ENCODE measurements at places on chromosomes 1 and 21. TPM values are rescaled to one million over a fixed set of nuclear protein-coding genes. Genes with fewer than 3 reads are reported as not detected.

- DNase-seq: no peak
Observed at GRCh38 chr21:26212220-26212619, 41.6 kb upstream of the APP start.

GRCh38 chr1:155649676-155650075 is 38.9 kb downstream of the YY1AP1 start:
- DNase-seq: no peak

DNA sequence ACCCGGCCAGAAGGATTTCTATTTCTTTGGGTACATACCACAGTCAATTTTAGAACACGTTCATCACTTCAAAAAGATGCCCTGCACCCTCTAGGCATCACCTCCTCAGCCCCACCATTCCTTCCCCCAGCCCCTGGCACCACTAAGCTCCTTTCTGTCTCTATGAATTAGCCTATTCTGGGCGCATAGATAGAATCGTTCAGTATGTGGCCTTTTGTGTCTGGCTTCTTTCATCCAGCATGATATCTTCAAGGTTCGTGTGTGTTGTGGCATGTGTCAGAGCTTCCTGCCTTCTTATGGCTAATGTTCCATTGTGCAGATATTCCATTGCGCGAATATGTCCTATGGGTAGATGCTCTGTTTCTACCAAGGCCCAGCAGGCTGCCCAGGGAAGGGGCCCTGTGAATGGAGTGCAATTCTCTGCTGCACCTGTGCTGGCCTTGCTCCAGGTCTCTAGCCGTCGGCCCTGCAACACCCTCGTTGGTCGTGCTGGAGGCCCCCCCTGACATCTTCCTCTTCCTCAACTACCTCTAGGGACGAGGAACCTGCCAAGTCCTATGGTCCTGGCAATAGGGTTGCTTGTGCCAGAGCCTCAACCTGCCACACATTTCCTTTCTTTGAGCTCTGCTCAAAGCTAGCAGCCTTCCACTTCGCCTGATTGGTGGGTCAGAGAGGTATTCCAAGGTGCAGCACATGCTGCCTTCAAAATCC is 113.5 kb downstream of the RIPK4 start:
- DNase-seq: no peak

LRRC38 gene
- total RNA-seq: not detected

- peak; percentile 87 for DNase-seq
Observed at GRCh38 chr1:26692793-26693490, 2.9 kb upstream of the ARID1A start.

DNA sequence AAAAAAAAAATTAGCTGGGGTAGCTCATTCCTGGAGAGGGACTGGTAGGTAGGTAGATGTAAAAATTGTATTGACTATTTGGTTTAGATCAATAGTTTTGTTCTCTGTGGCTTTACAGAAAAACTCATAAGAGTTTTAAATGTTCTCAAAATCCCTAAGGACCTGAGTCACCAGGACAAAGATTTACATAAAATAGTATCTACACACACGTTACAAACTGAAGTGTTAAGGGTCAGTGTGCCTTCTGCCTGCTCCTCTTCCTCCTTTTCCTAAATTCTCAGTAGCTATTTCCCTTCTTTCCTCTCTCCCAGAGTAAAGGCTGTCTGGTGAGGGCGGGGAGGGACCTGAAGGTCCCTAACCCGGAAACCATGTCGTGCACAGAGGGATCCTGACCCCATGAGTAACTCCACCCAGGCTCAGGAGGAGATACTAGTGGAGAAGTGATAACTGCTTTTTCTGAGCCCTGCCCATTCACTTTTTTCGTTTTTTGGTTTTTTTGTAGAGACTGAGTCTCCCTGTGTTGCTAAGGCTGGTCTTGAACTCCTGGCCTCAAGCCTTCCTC is 8.1 kb downstream of the PLEKHM2 start:
- DNase-seq: no peak

SCCPDH gene
- total RNA-seq: 11.3 TPM

SPRR2A gene
- total RNA-seq: not detected

CASQ2 gene
- not detected for total RNA-seq

UTP25 gene
- 15.6 TPM for total RNA-seq

- no peak for DNase-seq
Observed at GRCh38 chr1:186250529-186250928, 124.5 kb downstream of the TPR start.

DNA sequence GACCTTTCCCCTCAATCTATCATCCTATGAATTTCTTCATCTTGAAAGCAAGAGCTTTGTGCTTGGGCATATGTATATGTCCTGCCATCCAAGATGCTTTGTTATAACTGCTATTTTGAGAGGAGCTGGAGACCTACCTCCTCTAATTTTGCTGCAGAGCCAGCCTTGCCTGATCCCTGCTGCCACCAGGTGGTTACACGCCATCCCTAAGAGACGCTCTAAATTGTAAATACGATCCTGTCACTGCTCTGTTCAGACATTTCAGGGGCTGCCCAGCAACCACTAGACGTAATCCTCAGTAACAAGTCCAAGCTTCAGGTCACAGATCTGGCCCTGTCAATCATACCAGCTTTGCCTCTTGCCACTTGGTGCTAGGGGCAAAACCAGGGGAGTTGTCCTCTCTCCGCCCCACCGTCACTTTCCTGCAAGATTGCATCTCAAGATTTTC is 32.9 kb downstream of the GPA33 start:
- DNase-seq: no peak

- no peak for DNase-seq
Observed at GRCh38 chr1:27049100-27049499, 36.5 kb upstream of the TENT5B start.

- peak; percentile 82 for DNase-seq
Observed at GRCh38 chr1:41573785-41574713, 89.6 kb upstream of the EDN2 start.

DNA sequence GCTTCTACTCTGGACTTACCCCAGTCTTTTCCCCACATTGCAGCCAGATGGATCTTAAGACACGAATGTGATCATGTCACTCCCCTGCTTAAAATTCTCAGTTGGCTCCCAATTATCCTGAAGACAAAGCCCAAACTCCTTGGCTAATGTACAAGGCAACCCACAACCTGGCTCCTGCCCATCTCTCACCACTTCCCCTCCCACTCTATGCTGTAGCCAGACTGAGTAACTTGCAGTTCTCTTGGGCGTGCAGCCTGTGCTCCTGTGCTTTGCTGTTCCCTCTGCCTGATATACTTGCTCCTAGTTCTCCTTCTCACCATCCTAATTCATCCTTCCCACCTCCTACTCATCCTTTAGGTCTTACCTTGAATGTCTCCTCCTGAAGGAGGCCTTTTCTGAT is 56.2 kb downstream of the LGR6 start:
- no peak for DNase-seq

GRCh38 chr1:174967845-174968705 is 31.7 kb upstream of the CACYBP start:
- DNase-seq: no peak

DNA sequence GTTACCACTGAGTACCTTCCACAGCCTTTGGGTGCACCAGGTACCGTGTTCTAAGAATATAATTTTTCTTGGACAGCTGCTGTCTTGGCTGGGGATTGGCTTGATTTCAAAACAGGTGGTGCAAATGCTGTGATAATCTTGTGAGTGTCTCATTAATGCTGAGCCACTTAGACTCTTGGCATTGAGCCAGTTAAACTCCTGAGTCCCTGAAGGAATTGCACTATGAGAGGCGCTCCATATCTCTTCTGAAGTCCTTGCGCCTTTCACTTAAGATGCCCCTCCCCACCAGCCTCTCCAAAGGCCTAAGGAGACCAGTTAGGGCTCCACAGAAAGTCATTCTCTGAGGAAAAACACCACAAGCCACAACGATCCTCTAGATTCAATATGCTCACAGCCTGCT is 51.0 kb downstream of the BACH1 start:
- no peak for DNase-seq

DNA sequence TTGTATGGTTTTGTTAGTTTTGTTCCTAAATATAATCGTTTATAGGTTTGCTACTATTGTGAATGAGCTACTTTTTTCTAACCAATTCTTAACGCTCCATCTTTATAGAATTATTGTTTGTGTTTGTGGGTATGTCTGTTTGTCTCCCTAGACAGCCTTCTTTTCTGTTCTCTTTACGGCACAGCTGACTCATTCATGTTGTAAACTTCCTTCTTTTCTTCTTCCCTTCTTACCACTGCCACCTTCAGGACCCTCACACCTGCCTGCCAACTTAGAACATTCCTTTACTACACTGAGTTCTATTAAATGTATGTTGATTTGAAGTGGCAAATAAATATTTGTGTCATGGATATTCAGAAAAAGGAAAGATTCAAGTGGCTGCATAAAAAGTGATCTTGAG is 29.1 kb downstream of the AK5 start:
- no peak for DNase-seq

GRCh38 chr1:160705742-160706141 is 5.9 kb downstream of the CD48 start:
- DNase-seq: no peak

DNA sequence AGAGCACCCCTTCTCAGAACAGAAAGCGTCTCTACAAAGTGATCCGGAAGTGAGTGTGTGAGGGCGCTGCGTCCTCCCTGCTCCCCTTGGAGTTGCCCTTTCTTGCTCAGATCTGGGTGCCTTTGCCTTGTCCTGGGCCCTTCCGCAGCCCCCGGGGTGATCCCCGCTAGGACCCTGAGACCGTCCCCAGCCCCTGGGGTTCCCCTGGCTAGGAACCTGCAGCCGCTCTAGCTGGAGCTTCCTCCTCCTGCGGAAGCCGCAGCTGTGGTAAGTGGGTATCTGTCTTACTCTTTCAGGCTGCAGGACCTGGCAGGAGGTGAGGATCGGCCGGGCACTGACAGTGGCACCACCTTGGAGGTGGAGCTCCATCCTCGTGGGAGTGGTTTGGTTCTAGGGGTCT is 11.2 kb downstream of the RRP1 start:
- no peak for DNase-seq

GRCh38 chr1:30412241-30413110 is 310.9 kb downstream of the MATN1 start:
- DNase-seq: no peak

DNA sequence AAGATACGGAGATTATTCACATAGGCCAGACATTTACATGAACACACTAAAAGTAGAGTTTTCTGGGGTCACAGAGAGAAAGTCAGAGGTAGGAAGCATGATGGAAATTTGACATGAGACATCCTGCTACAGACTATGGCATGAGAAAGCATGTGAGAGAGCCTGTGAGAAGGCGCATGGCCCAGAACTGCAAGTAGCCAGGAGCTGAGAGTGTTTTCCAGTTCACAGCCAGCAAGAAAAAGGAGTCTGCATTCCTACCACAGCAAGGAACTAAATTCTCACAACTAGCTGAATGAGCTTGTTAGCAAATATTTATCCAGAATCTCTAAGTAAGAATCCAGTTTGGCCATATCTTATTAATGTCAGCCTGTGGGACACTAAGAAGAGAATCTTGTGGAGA is 673.3 kb downstream of the BRINP3 start:
- DNase-seq: no peak

- no peak for DNase-seq
Observed at GRCh38 chr1:76463278-76463677, 388.7 kb downstream of the ST6GALNAC3 start.

YBEY gene
- 15.6 TPM for total RNA-seq

DNA sequence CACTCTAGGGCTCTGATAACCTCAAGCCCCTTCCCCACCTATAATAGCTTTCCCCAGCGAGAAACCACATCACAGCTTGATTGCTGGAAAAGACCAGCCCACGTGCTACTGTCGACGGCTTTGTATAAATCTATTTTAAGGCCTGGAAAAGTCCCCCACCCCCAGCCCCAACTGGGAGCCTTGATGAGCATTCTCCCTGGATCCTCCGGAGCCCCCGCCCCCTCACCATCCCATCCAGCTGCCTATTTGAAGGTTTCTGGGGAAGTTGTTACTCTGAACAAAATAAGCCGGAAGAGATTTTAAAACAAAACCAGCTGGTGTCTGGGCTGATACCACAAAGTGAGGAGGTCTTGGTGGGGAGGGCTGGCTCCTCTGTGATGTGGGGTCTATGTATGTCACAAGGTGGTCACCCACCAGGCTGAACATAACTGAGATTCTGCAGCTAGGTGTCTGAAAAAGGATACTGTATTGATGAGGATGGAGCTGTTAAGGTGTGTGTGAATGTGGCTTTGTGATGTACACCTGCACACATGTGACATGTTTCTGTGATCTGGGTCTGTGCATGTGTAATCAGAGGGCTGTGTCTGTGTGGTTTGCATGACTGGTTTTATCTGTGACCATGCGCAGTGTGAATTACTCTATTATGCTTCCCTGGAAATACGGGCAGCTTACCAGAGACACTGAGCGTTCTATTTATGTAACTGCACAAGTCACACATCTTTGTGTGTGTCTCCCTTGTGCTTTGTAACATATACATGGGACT is 25.0 kb downstream of the RIMS3 start:
- DNase-seq: peak; percentile 60

- no peak for DNase-seq
Observed at GRCh38 chr1:33634806-33635205, 162.4 kb downstream of the ZSCAN20 start.

GRCh38 chr1:156539818-156540355 is 32.5 kb downstream of the IQGAP3 start:
- no peak for DNase-seq

ACKR1 gene
- total RNA-seq: not detected

DNA sequence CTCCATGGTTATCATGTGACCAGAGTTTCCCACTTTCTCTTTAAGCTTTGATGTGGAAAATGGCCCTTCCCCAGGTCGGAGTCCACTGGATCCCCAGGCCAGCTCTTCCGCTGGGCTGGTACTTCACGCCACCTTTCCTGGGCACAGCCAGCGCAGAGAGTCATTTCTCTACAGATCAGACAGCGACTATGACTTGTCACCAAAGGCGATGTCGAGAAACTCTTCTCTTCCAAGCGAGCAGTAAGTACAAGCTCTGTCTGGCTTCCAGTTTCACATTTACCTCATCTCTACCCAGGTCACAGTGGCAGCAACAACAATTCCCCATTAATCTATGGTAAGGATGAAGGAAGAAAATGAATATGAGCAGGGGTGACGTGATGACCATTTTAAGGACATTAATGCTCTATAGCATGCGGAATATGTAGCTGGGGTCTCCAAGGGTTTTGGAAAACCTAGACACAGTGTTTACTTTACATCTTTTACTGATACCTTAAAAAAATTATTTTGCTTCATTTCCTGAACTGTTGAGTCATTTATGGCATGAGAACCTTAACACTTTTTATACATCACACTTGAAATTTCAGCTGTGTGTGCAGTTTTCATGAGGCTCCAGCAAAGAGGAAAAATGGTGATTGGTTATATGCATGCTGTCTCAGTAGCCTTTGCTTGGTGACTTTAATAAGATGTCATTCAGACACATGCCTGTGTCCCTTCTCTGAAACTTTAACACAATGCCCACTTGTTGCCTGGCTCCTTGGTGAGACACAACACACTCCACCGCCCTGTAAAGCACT is 286.3 kb upstream of the SGIP1 start:
- no peak for DNase-seq

GRCh38 chr1:167775178-167775577 is 53.4 kb downstream of the MPZL1 start:
- no peak for DNase-seq

AGT gene
- total RNA-seq: not detected

DNA sequence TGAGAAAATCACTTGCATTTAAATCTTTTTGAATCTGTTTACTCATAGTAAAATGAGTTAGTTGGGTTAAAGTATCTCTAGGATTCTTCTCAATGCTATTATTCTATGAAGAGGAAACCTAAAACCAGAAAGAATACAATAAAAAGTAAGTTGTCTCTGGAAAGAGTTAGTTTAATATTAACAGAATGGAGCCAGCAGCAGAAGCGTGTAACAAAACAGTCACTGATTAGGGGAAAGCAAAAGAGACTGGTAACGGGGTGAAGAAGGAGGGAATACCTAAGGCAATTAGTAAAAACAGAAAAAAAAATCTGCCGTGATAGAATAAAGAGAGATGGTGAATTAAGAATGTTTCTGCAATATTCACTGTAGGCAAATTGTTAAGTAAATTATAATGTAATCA is 60.0 kb downstream of the NRDC start:
- no peak for DNase-seq

SLC6A17 gene
- total RNA-seq: not detected

Data from naive thymus-derived CD8-positive, alpha-beta T cell (primary cell).